ENCODE measurements at places on chromosomes 7 and 10.

- no peak for DNase-seq
Measured at GRCh38 chr7:155449869-155450557, 7.9 kb upstream of the EN2 start.

GRCh38 chr7:31333291-31333690 is 7.2 kb downstream of the NEUROD6 start:
- DNase-seq: no peak

DNA sequence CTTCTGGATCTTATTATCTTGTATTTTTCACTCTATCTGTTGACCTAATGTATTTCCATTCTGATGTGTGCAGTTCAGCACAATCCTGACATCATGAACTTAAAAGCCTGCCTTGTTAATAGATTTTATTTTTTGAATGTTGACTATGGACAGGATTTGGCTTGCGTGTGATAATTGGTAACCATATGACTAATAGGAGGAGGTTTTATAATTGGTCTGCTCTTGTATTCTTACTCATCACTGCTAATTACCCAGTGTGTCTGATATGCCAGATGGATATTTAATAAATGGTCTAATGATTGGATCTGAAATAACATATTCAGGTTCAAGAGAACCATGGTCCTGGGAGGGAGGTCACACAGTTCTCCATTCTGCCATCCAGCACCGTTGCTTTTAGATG is 45.9 kb downstream of the MTURN start:
- DNase-seq: no peak

DNA sequence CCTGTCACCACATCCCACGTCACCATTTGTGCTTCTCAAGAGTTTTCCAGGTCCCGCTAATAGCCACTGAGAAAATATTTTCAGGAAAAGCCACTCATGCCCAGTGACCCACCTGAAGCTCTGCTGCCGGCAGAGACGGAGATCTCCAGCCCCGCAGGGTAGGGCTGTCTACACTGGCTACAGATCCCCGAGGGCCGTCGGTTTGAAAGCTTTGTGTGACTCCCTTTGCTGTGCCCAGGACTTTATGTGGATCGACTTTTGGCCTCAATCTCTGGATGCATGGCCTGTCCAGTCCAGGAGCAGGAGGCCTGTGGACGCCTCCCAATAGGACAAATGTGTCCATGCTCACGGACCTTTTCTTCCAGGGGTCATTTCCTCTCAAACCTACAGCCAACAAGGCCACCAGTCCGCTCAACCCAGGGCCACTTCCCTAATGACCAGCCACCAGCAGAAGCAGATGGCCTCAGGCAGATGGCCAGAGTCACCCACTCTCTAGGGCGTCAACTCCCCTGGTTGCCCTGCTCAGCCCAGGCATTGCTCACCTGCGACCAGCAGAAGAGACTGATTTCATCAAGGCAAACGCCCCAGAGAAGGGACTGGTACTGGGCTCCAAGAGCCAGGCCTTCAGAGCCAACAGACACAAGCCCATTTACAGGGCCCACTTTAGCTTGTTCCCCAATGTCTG is 76.4 kb downstream of the OAT start:
- no peak for DNase-seq

DNA sequence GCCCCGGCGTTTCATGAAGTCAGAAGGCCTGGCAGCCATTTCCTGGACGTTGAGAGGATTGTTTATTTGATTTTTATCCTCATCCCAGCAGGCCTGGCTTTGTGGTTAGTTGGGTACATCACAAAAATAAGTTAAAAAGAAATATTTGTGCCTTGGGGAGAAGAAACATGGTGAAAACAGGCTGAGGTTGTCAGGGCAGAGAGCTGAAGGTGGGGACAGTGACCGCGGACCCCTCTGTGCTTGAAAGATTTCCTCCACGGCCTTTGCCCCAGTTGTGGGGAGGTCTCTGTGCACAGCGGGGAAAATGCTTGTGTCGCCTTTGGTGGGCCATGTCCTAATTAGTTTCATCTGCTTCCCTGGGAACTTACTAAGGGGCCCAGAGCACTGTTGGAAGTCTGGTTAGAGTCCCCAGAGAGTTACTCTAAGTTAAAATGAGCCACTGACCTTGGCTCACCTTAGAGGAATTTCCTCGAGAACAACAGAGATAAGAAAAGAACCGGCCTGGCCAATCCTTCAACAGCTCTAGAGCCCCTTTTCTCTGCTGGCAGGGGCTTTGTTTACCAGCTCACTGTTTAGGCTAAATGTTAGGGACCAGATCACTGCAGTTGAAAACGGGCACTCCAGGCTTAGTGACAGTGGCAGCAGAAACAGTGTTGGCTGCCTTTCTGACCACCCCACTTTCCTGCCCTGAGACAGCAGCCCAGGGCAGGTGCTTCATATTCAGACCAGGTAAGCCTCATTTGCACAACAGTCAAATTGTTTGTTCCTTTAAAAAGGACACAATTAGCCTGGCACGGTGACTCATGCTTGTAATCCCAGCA is 37.9 kb downstream of the CRCP start:
- DNase-seq: no peak

DNA sequence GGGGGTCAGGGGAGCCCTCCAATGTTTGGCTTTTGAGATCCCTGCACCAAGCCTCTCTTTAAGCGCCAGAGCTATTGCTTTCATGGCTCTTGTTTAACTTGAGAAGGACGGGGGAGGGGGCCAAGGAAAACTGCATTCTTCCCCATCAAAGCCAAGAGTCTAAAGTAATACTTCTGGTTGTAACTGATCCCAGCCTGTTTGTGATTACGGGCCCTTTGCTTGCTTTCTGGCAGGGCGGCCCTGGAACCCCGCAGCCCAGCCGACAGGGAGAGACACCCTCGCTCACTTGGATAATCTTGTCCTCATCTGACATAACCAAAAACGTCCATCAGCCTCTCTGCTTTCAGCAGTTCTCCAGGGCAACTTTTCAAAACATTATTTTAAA is 154.7 kb downstream of the NEURL1 start:
- no peak for DNase-seq

GRCh38 chr10:77162697-77163096 is 474.9 kb downstream of the KCNMA1 start:
- no peak for DNase-seq

GRCh38 chr10:114664127-114664526 is 6.1 kb upstream of the ABLIM1 start:
- no peak for DNase-seq

Data from NCI-H82 (cell line).